ENCODE measurements at places on chromosomes 3 and 15.

DNA sequence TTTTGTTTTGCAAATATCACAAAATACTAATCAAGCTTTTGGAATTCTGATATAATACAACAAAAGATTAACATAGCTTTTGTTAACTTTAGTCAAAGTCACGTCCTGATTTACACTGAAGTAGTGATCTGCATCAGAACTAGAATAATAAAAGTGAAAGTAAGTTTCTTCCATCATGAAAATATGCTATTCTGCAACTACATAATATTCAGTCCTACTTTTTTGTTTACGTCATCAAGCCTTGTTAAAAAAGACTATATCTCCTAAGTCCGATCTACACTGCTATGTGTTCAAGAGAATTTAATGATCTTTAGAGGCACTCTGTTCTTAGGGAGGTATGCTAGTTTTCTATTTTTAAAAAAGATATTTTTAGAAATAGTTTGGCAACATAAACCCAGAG is 330.1 kb downstream of the ARPP21 start:
- H3K27me3 ChIP-seq = no peaks in the 10 kb centered on the region
- no peaks in the 10 kb centered on the region for H3K36me3 ChIP-seq
- H3K4me3 ChIP-seq = no peak overlapping the region
- DNase-seq = no peak
- no peak overlapping the region for H3K27ac ChIP-seq

GRCh38 chr3:46462111-46462510 is 2.6 kb downstream of the LTF start:
- no peak overlapping the region for H3K4me3 ChIP-seq
- DNase-seq = no peak
- no peaks in the 10 kb centered on the region for H3K36me3 ChIP-seq
- H3K27me3 ChIP-seq = peaks cover 4% of the 10 kb centered on the region

GRCh38 chr3:183584246-183584913 is 28.9 kb upstream of the KLHL6 start:
- no peaks in the 10 kb centered on the region for H3K36me3 ChIP-seq
- H3K27ac ChIP-seq = no peak overlapping the region
- DNase-seq = no peak
- no peak overlapping the region for H3K4me3 ChIP-seq
- H3K27me3 ChIP-seq = no peaks in the 10 kb centered on the region

DNA sequence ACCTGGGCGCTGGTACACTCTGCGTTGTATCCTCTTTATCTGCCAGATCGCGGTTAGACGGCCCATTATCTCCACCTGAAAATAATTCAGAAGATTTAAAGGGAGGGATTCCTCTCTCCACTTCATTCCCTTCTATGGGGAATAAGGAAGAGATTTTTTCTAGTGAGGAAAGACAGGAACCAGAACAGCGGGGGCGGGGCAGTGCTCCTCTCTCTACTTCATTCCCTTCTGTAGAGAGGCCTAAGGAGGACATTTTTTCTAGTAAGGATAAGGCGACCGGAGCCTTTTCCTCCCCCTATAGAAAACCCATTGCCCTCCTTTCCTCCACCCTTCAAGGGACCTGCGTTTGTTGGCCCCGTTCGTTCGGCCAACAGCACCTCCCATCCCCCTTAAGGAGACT is 8.3 kb upstream of the LIPH start:
- H3K27ac ChIP-seq = no peak overlapping the region
- peaks cover 10% of the 10 kb centered on the region for H3K4me1 ChIP-seq
- no peak overlapping the region for H3K4me3 ChIP-seq
- H3K36me3 ChIP-seq = no peaks in the 10 kb centered on the region
- DNase-seq = no peak
